ENCODE measurements at places on chromosomes 5 and 9.
A peak's percentile ranks its signal among the peaks of the same experiment; 100 is the strongest.

GRCh38 chr5:56480705-56481427 is 247.7 kb upstream of the ANKRD55 start:
- DNase-seq: no peak

DNA sequence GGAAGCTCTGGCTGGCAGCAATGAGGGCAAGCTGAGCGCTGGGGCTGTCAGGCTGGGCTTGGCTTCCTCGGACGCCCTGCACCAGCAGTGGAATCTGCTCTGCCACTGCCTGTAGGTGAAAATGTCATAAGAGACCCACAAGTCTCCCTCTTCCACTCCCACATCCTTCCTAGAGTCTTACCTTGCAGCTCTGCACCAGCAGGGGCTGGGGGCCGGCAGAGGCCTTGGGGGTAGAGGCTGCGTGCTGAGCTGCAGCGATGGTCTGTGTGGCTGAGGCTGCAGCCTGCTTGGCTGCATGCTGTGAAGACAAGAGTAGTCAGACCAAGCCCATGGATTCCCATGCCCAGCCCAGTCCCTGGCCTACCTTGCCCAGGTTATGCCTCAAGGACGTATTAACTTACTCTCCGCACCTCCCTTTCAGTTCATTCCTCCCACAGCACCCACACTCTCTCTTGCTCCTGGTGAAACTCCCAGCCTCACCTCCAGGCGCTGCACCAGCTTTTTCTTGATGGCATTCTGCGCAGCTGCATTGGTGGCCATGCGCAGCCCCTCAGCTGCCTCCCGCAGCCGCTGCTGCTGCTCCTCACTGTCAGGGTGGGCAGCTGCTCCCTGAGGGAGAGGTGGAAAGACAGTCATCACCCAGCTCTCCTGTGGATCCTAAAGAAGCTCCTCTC is 17.3 kb downstream of the TLN1 start:
- no peak for DNase-seq

- DNase-seq: no peak
Measured at GRCh38 chr9:133377721-133378216, 1.6 kb downstream of the STKLD1 start.

- DNase-seq: no peak
Measured at GRCh38 chr5:170121321-170121720, 15.6 kb downstream of the FOXI1 start.

GRCh38 chr9:116757030-116757429 is 69.9 kb downstream of the TRIM32 start:
- DNase-seq: no peak

DNA sequence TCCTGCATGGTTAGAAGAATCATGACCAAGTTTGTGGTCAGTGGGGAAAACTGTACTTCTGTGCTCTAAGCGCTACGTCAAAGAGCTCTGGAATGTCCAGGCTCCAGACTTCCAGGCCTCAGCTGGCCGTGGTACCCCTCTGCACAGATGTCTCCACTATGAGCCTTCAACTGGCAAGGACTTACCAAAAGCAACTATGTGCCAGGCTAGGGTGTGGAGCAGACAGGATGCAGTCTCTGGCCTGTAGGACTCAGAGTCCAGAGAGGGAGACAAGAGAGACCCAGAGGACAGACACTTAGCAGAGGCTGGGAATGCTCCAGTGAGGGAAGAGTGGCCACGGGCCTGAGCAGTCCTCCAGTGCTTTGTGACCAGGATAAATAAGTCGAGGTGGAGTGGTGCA is 31.0 kb upstream of the TCF7 start:
- no peak for DNase-seq

GRCh38 chr5:124952079-124952478 is 205.6 kb upstream of the ZNF608 start:
- peak; percentile 69 for DNase-seq

GRCh38 chr9:123999661-124000060 is 11.9 kb upstream of the LHX2 start:
- DNase-seq: no peak

GRCh38 chr9:93807166-93808074 is 147.7 kb downstream of the BARX1 start:
- DNase-seq: no peak

DNA sequence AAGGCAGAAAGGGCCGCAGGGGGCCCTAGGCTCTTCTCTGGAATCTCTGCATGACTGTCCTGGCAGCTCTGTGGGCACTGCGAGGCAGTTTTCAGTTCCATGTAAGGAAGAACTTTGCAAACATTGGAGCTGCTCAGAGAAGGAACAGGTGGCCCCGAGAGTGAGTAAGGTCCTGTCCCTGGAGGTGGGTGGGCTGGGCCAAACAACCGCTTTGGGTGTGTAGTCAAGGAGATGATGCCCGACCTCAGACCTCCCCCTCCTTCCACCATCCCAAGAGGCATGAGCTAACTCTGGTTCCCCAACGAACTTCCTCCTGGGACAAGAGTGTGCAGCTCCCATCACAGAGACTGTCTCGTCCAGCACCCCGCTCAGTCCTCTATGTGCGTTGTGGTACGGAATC is 20.5 kb downstream of the CSF1R start:
- DNase-seq: no peak

- DNase-seq: no peak
Measured at GRCh38 chr5:14727928-14728458, 63.5 kb downstream of the OTULIN start.

GRCh38 chr5:123452401-123452800 is 29.2 kb upstream of the CEP120 start:
- no peak for DNase-seq

- no peak for DNase-seq
Measured at GRCh38 chr5:150645070-150645700, 4.7 kb downstream of the SYNPO start.

- DNase-seq: no peak
Measured at GRCh38 chr9:128568470-128569078, 16.2 kb downstream of the SPTAN1 start.

GRCh38 chr5:158234323-158235158 is 375.6 kb upstream of the CLINT1 start:
- DNase-seq: no peak

DNA sequence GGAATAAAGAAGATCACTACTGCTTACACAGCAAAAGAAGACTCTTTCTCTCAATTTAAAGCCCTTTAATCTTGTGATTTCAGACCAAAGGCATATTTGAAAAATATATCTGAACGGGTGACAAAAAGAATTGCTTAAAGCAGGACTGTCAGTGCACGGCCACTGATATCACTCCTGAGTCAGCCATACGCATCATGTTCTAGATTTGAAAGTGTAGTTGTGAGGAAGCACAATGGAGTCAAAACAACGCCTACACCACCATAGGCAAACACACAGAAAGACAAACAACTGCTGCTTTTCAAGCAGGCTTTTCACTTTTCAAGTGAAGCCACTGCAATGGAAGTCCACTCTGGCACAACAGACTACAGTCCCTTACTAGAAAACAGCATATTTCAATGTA is 141.7 kb downstream of the AUH start:
- no peak for DNase-seq

DNA sequence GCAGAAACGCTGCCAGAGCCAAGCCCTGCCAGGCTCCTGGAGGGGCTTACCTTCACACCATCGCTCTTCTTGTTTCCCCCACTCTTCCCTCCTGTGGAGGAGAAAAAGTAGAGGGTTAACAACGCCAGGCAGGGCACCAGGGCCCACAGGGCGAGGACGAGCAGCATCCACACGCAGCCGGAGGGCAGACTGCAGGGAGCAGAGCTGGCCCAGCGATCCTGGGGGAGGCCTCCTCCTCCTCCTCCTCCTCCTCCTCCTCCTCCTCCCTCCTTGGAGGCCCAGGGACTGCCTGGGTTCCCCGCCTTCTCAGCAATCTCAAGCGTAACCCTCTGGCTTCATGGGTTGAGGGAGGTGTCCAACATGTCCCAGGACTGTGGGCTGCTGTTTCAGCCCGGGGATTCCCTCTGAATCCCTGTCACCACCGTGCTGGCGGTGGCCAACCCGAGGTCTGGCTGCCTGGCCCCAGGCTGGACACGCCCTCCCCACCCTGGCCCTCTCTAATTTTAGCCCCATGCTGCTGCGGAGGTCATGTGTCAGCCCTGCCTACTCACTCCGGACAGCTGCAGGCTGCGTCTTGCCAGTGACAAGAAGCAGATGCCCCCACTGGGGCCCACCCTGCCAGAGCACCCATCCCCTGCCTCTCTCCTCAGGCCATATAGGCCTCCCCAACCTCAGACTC is 44.3 kb downstream of the CAMK2A start:
- no peak for DNase-seq

DNA sequence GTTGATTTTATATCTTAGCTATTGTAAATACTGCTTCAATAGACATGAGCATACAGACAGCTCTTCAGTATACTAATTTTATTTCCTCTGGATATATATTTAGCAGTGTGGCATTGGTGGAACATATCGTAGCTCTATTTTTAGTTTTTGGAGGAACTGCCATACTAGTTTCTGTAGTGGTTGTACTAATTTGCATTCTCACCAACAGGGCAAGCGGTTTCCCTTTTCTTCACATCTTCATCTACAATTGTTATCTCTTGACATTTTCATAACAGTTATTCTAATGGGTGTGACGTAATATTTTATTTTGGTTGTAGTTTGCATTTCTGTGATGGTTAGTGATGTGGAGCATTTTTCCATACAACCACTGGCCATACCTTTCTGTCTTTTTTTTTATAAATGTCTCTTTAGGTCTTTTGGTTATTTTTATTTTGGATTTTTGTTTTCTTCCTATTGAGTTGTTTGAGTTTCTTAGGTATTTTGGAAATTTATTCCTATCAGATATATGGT is 32.5 kb downstream of the TAF11L14 start:
- DNase-seq: no peak

DNA sequence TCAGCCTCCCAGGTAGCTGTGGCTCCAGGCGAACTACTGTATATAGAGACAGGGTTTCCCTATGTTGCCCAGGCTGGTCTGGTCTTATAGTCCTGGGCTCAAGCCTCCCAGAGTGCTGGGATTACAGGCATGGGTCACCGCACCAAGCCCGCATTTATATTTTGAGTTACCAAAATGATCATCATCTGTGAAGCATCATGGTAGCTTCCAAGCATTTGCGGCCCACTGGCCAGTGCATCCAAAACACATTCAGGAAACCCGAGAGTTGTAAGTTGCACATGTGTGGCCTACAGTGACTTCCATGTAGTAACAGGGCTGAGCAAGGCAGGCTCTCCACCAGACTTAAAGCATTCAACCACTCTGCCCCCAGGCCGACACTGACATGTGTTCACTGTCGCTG is 2.3 kb downstream of the BRD3OS start:
- no peak for DNase-seq

DNA sequence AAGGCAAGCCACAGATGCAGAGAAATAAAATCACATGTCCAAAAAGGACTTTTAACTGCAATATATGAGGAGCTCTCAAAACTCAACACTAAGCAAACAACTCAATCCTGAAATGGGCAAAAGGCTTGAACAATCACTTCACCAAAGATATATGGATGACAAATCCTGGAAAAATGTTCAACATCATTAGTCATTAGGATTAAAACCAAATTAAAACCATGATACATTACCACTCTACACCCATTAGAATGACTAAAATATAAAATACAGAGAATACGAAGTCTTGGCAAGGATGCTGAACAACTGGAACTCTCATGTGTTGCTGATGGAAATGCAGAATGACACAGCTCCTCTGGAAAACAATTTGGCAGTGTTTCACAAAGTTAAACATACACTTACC is 277.4 kb downstream of the TLE1 start:
- DNase-seq: no peak

All from GM12878 (cell line).